Right forelimb (tissue), 1 donor: ENCODE measurements at places on chromosomes 6 and 20.

DNA sequence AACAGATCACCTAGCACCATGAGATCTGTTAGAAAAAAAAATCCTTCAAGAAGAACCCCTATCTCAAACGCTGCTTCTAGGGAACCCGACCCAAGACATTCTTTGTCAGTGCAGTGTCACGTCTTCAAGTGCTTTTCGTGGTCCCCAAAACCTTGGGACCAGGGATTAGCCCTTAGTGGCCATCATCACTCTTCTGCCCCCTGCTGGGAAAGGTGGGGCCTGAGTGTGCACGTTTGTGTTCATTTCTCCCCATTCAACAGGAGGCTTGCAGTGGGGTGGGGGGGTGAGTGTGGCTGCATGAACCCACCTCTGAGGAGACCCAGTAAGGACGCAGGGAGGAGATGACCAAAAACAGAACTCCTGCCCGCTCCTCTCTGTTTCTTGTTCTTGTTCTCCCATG, 218.2 kb upstream of the RNF24 start:
- DNase-seq = no peak

DNA sequence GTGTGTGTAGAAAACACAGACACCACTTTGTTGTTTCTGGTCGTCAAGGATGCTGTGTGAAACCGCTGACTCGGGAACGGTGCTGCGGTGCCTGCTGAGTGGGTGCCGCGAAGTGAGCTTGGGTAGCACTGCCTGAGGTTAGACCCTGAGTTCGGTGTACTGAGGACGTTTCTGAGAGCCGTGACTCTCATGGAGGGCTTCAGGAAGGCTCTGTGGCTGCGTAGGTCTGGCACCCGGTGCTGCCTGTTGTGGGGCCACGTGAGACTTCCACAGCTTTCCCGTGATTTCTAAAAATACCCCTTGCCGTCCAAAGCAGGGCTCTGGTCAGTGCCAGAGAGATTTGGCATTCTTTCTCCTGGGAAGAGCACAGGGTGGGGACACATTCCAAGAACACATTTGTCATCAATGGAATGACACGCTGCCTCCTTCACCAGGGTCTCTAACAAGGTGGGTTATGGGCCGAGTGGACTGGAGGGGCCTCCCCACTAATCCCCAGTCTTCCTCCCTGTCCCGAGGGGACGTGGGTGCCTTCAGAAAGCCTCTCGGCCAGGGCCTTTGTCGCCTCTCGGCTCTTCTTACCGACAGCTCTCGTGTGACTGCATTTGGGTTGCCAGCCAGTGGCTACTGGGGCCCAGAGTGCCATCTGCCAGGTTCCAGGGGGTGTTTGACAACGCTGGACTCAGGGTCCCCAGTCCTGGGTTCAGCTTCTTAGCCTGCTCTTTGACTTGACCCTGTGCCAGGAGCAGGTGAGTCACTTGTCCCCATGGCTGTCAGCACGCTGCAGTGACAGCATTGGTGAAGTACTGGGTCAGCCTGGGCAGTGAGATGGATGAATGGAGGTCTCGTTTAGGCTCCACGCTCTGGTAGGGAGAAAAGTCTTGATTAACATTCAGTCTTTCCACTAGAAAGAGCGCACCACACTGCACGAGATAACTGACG, 62.2 kb downstream of the SYNJ2 start:
- DNase-seq = no peak

DNA sequence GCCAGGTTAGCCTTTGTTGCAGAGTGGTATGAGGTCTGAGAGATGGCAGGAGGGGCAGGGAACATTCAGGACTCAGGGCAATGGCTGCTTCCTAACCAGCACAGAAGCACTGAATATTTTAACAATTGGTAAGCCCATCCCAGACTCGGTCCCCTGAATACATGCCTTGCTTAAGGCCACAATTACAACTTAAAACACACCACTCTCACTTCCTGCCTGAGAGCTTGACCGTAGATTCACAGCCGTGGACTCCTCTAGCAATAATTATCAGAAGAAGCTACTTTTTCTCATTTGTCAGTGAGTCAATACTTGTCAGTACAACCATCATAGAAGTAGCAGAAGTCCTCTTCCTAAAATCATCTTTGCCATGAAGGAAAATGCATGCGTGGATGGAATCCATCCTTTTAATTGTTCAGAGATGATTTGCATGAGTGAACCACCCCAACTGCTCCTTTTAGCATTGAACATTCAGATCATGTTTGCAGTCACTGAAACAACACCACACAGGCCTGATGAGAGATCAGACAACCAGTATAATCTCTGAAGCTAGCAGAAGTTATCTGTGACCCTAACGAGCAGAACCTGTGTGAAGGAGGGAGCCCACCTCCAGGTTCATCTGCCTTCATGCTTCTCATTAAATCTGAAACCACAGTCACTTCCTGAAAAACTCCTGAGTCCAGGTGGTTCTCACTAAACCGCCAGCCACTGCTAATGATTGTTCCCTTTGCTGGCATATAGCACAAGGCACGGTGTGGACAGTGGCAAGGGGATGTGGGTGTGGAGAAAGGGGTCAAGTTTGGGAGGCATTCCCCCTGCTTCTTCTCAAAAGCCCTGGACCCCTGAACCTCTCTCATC, 333.9 kb upstream of the CNR1 start:
- DNase-seq = no peak

GRCh38 chr6:119858901-119859300, 509.3 kb upstream of the MAN1A1 start:
- DNase-seq = no peak

DNA sequence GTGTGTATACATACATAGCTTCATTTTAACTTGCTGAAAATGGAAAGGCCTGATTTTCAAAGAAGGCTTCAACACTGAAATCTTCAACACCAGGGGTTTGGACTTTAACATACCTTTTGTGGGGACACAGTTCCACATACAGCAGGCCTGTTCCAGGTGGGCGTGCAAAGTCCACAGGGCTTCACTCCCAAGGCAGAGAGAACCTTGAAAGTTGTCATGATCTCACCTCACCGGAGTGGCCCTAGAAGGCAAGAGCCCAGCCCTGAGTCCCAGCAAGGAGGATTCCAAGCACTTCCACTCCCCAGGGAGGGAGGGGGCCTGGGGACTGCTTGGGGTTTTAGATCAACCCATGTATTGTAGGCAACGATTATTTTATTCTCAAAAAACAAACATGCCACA, 47.2 kb downstream of the TMEM242 start:
- peak; percentile 30 for DNase-seq

GRCh38 chr6:136284909-136285308, 4.7 kb downstream of the BCLAF1 start:
- DNase-seq = no peak

DNA sequence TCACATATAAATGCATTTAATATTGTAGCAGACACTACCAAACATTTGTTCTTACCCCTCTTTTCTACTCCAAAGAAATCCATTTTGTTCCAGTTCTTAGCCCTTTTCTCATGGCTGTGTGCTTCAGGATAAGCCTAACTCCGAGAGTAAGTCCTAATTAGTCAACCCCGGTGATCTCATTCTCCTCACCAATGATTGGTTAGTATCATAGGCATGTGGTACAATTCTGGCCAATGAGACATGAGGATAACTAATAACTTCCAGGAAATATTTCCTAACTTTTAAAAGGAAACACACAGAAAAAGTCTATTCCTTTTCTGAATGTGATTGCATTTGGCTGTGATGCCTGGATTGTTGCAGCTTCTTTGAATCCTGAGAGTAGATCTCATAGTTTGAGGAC, 116.0 kb downstream of the GPR63 start:
- DNase-seq = no peak
